Activated T-cell treated with anti-CD3 and anti-CD28 coated beads, Interleukin-2, amount 50 U/mL, for 48 hours (primary cell): ENCODE measurements at places on chromosomes 12 and 14.

DNA sequence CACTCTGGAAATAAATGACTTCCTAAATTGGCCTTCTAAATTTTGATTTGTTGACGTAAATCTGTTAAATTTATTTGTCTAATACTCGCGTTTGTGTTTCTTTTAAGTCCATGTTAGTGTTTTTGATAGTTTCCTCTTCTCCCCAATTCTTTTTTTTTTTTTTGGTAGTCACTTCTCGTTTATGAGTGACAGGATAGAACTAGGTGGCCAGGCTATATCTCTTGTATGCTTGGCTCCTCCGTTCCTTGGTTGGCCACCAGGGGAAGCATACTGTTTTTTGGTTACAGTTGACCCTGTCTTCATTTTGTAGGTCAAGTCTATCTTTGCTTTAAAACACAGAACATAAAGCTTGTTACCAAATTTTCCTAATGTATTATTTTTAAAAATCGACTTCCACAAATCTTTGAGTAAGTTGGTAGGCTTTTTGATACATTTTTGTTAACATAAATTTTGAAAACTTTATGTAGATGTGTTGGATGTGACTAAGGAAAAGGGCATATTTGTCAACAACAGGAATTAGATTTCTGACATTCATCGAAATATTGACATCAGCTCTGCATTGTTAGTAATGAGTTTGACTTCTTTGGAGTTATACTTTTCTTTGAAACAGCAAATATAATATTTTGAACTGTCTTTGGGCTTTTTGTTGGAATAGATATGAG, 2.2 kb downstream of the RCOR1 start:
- DNase-seq = peak; percentile 77

- no peak for DNase-seq
These were observed 734.2 kb downstream of the MED13L start for GRCh38 chr12:115543269-115543668.

GRCh38 chr12:16021676-16022075, 110.5 kb downstream of the DERA start:
- DNase-seq = no peak

GRCh38 chr12:121634836-121635235, 8.5 kb downstream of the ORAI1 start:
- DNase-seq = no peak

GRCh38 chr12:124747426-124748161, 116.1 kb downstream of the SCARB1 start:
- no peak for DNase-seq

DNA sequence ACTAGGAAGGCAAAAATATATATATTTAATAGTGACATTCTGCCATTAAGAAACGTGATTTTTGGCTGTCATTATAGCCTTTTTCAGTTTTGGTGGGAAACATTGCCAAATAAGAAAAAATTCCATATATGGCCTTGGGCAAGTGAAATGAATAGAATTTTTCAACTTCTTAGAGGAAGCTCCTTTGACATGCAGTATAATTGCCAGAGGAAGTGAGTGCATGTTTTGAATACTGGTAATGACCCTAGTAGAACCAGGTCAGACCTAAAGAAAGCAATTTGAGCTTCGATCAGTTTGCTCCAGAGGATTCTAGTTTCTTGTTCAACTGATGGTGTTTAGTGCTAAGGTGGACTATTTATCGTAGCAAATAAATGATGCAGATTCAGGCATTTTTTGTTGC, 26.2 kb upstream of the TRIM9 start:
- DNase-seq = no peak

DNA sequence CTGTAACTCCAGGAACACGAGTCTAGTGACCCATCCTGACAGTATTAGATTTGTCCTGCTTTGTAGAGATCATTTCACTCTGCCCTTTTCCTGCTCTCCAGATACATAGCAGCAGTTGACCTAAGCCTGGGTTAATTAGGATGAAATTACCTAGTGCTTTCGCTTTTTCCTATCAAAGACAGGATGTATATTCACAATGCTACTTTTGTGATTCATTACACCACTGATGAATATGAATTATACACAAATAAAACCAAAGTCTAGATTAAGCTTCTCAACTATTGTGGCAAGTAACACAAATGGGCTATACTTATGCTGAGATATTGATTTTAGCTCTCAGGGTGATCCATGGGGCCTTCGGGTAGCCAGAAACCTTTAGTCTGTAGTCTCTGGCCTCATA, 17.9 kb downstream of the CERS5 start:
- DNase-seq = peak; percentile 7

- no peak for DNase-seq
These were observed 146.6 kb upstream of the FSCB start for GRCh38 chr14:44653641-44654040.

DNA sequence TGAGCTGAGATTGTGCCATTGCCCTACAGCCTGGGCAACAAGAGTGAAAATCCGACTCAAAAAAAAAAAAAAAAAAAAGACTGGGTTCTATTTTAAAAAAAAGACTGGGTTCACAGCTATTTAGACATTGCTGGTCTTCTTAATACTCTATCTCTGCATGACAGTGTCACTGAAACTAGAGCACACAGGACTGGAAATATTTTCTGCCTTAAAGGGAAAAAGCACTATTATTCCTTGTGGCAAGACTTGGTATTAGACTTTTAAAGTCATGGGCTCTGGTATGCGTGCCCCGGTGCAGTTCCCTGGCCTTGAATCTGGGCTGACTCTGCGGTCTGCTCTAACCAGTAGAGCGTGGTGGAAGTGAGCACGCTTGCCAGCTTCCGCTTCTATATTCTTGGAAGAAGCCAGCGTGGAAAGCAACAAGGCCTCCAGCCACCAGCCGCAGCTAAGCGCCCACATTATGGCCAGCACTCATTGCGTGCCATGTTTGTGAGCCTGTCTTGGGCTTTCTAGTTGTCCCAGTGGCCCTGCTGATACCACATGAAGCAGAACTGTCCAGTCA, 31.3 kb downstream of the PRKAB1 start:
- no peak for DNase-seq

DNA sequence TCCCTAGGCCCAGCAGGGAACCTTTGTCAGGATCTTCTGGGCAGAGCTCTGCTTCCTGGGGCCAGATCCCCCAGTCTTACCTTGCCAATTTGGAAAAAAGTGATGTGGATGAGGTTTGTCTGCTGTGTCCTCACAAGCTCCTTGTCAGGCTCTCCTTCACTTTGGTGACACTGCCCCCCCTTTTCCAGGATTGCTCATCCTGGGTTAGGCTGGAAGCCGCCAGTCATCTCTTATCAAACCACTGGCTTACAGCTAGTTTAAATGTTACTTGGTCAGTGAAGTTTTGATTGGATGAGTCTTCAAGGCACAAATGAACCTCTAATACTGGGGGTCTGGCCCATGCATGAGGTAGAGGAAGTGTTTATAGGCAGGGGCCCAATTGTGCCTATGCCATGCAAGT, 15.3 kb downstream of the NYNRIN start:
- DNase-seq = no peak

DNA sequence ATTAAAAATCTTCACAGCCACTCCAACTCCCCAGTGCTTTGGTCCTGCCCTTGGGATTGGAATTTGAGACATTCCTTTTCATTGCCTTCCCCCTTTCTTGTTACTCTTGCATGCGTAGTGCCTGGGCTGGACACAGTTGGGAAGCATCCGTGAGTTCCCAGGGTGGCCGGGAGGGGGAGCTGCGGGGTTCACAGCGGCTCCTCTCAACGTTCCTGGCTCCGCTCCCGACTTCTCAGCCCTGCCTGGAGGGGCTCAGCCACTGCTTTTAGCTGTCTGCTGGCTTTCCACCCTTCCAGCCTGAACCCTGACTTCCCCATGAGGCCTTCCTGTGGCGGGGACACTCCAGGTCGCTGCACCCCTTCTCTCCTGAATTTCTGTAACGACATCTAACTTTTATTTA, 3.2 kb downstream of the TEX52 start:
- DNase-seq = peak; percentile 68

GRCh38 chr14:95232894-95233584, 75.7 kb upstream of the DICER1 start:
- no peak for DNase-seq

DNA sequence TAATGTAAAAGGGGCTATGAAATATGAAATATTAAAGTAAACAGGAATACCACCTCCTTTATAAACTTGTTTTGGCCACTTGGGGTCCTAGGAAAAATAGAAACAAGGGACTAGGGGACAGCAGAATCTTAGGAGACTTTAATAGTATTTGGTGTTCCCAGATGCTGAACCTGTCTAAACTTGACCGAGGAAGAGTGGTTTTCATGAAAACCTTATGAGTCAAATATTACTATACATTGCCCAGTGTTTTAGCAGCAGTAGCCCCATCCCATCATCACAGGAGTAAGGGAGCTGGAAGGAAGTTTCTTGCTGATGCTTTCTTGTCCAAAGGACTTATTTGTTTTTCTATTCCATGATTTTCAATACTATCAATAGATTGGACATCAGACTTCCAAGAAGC, 177.5 kb upstream of the CAND1 start:
- DNase-seq = no peak

- no peak for DNase-seq
These were observed 45.0 kb downstream of the KCNA5 start for GRCh38 chr12:5088586-5089264.

- DNase-seq = no peak
These were observed 2.1 kb upstream of the SCARB1 start for GRCh38 chr12:124865728-124866127.

DNA sequence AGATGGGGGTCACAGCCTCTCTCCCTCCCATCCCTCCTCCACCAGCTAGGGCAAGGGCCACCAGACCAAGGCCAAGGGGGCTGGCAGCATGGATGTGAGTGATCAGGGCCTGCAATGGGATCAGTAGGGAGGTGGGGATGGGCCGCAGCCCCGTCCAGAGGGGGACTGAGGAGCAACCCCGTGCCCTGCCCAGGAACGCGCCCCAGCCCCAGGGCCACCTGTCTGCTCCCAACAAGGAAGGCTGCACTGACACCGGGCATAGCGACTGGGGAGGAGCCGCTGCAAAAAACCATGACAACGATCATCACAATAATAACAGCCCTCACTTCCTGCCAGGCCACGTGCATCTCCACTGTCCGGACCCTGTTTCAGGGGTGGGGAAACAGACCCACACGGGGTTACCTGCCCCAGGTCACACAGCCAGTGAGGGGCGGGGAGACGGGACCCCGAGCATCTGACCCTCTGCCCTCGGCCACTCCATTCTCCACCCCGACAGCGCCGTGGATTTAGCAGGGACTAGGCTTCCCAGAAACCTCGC, 24.3 kb downstream of the NCOR2 start:
- DNase-seq = no peak

DNA sequence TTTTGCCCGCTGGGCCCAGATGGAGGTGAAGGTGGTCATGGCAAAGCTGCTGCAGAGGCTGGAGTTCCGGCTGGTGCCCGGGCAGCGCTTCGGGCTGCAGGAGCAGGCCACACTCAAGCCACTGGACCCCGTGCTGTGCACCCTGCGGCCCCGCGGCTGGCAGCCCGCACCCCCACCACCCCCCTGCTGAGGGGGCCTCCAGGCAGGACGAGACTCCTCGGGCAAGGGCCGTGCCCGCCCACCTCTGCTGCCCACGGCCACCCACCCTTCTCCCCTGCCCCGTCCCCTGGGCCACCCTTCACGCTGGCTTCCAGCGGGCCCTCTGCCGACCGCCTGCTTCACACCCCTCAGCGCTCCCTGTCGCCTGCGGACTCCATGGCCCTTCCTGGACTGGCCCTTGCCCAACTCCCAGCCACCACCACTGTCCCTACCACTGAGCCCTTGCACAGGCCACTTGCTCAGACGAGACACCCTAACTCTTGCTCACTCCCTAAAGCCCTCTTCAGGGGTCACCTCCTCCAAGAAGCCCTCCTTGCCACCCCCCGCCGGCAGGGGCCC, 42.5 kb downstream of the CYP46A1 start:
- no peak for DNase-seq

DNA sequence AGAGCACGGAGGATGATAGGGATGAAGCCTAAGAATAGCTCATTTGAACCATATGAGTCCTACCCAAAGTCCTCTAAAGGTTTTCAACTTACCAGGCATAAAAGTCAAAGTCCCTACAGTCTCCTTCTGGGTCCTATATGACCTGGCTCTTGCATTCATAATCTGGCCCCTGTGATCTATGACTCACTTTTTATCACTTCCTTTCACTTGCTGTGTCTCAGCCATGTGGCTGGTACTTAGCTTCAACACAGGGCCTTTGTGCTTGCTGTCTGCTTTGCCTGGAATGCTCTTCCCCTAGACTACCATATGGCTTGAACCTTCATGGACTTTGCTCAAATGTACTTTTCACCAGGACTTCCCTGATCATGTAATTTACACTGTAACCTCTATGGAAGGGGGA, 137.6 kb upstream of the TMTC1 start:
- no peak for DNase-seq

GRCh38 chr14:33573301-33573880, 377.5 kb downstream of the EGLN3 start:
- DNase-seq = no peak

- DNase-seq = no peak
These were observed 48.2 kb downstream of the PLEKHA5 start for GRCh38 chr12:19177754-19178153.

GRCh38 chr12:19130224-19131024, 891 bp downstream of the PLEKHA5 start:
- peak; percentile 51 for DNase-seq

DNA sequence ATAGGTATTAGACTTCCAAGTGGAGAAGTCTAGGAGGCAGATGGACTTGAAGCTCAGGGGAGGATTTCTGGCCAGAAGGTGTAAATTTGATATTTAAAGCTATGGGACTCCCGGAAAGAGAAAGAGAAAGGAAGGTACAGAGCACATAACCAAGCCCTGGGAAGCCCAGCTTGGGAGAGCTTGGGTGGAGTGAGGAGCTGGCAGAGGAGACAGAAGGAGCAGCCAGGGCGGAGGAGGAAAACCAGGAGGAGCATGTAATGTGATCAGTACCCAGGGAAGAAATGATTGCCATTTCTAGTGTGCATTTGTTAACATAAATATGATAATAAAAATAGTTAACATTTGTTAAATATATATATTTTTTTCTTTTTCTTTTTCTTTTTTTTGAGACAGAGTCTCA, 67.4 kb downstream of the KICS2 start:
- DNase-seq = no peak

GRCh38 chr12:91142221-91142631, 30.9 kb upstream of the LUM start:
- DNase-seq = no peak

GRCh38 chr12:98229540-98229924, 285.9 kb upstream of the TMPO start:
- no peak for DNase-seq

DNA sequence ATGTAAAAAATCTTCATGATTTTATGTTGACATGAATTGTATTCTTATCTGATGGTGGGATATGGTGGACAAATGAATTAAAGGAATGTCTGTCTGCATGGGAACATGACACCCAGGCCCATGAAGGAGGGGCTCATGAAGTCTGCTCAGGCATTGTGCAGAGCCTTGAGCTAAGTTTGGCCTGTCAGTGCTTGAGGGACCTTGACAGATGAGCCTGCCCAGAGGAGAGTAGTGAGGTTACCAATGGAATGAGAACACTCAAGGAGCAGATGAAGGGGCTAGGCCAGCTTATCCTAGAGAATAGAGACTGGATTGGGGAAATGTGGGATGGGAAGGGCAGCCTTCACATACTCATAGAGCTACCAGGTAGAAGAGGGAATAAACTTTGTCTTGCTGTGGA, 68.8 kb downstream of the TMX1 start:
- DNase-seq = no peak

- peak; percentile 85 for DNase-seq
These were observed at the start of gene BIN2 for GRCh38 chr12:51323966-51324895. TSS of gene BIN2 (minus strand) at chr12:51324174. CDS start at chr12:51324102, 72 bp downstream.

- no peak for DNase-seq
These were observed 605.5 kb upstream of the USP15 start for GRCh38 chr12:61654698-61655097.

- no peak for DNase-seq
These were observed 372.8 kb upstream of the PRICKLE1 start for GRCh38 chr12:42962384-42962783.
